H1 (cell line): ENCODE measurements at places on chromosomes 1 and 21. TPM values are rescaled to one million over a fixed set of nuclear protein-coding genes. Genes with fewer than 3 reads are reported as not detected.

The MAP1LC3C gene
- total RNA-seq = 1.7 and 2.1 TPM in 2 replicates

The KRTAP21-2 gene
- not detected in 2 replicates for total RNA-seq

The RNF11 gene
- total RNA-seq = 47.8 and 54.2 TPM in 2 replicates

The LRRC71 gene
- not detected in 2 replicates for total RNA-seq

The RIMKLA gene
- total RNA-seq = 5.8 TPM in 2 replicates
